Sigmoid colon (tissue), 7 donors: ENCODE measurements at places on chromosomes 2 and 18. TPM values are rescaled to one million over a fixed set of nuclear protein-coding genes. Genes with fewer than 3 reads are reported as not detected.

- H3K4me3 ChIP-seq = no peak overlapping the region
- no peaks in the 10 kb centered on the region for H3K27me3 ChIP-seq
- no peaks in the 10 kb centered on the region for H3K4me1 ChIP-seq
- no peaks in the 10 kb centered on the region for H3K36me3 ChIP-seq
Measured at GRCh38 chr2:4144731-4145130, 441.4 kb downstream of the DCDC2C start.

GRCh38 chr2:216031960-216032689, 18.8 kb upstream of the MREG start:
- no peak overlapping the region for H3K4me3 ChIP-seq
- no peak for DNase-seq
- no peaks in the 10 kb centered on the region for H3K36me3 ChIP-seq
- no peak overlapping the region for H3K27ac ChIP-seq

DNA sequence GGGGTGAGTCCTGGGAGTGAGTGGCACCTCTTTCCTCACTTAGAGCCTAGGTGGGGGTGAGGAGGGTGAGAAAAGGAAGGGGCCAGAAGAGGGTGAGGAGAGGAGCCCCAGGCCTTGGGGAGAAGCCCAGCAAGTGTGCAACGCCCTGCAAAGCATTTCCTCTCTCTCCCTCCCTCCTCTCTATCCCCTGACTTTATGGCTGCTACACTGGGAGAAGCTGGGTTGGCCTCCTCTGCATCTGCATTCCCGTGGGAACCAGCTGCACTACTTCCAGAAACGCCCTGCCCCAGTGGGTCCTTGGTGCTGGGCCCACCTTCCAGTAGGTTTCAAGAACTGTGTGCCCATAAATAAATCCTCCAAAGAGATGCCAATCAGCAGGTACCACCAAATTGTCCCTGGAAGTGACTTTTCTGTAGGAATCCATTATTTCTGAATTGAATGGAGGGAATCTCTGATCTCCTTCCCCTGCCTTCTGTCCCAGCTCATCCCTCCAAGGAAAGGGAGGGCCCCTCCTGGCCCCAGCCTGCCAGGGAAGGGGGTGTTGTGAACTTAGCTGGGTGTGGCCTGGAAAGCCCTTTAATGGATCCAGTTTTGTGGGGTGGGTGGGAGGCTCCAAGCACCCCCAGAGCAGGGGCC, 95.7 kb upstream of the BOD1L2 start:
- H3K27me3 ChIP-seq = peaks cover 3% of the 10 kb centered on the region
- DNase-seq = no peak
- no peak overlapping the region for H3K27ac ChIP-seq
- no peak overlapping the region for H3K4me3 ChIP-seq
- H3K4me1 ChIP-seq = no peaks in the 10 kb centered on the region
- no peaks in the 10 kb centered on the region for H3K36me3 ChIP-seq

GRCh38 chr2:237096911-237097310, 11.2 kb downstream of the COPS8 start:
- no peak overlapping the region for H3K4me3 ChIP-seq
- H3K36me3 ChIP-seq = peaks cover 34% of the 10 kb centered on the region
- peaks cover 26% of the 10 kb centered on the region for H3K4me1 ChIP-seq
- H3K27me3 ChIP-seq = no peaks in the 10 kb centered on the region
- H3K27ac ChIP-seq = no peak overlapping the region
- no peak for DNase-seq

GRCh38 chr18:63154350-63155152, 165.0 kb downstream of the BCL2 start:
- no peaks in the 10 kb centered on the region for H3K36me3 ChIP-seq
- DNase-seq = no peak
- H3K4me3 ChIP-seq = no peak overlapping the region
- no peak overlapping the region for H3K27ac ChIP-seq
- peaks cover 11% of the 10 kb centered on the region for H3K4me1 ChIP-seq

DNA sequence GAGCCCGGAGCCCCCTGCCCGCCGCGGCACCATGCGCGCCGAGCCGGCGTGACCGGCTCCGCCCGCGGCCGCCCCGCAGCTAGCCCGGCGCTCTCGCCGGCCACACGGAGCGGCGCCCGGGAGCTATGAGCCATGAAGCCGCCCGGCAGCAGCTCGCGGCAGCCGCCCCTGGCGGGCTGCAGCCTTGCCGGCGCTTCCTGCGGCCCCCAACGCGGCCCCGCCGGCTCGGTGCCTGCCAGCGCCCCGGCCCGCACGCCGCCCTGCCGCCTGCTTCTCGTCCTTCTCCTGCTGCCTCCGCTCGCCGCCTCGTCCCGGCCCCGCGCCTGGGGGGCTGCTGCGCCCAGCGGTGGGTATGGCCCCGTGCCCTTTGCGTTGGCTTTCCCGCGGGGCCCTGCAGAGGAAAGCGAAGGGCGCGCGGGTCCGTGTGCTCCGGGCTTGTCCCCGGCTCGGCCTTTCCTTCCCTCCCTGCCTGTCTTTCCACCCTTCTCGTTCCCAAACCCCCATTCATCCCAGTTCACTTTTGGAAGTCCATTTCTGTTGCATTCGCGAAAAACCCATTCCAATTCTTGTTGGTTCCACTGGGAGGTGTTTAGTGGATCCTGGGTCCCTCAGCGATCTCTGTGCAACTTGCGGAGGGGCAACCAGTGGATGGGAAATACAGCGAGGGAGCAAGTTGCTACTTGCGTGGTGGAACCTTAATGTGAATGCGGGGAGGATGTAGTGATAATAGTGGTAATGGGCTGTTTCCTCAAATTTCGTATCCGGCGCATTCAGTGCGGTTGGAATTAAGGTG, 599 bp downstream of the ADAM23 start:
- H3K36me3 ChIP-seq = no peaks in the 10 kb centered on the region
- H3K4me3 ChIP-seq = peak overlapping the region; percentile 43
- H3K27ac ChIP-seq = peak overlapping the region; percentile 51

DNA sequence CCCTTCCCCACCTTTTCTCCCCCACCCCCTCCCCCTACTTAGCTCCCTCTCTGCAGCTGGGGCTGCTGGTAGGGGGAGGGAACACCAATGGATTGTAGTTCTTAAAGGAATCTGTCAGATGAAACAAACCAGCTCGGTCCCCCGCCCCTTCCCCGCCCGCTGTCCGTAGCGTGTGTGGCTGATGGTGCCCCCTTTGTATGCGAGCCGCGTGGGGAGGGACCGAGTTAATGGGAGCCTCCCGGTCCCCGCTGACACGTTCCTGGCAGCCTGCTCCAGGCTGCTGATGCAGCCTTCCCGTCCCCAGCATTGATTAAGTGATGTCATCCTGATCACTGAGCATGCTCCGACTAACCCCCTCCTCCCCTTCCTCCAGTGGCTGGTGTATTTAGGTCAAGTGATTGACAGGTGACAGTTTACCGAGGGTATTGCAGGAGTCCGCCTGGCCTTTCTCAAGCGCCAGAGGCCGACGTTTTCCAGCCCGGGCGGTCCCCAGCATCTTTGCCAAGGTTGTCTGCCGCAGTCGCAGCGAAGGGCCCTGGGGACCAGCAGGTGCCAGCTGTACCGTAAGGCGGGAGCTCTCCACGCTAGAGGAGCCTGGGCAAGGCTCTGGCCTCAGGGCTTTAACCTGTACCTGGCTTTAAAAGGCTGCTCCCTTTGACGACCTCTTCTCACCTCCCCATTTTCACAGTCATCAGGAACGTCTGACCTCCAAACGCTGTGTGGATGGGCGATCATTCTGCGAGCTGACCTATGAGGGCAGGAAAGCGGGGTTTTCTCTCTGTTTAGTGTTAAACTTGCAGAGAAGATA, 1.8 kb downstream of the KIF5C start:
- no peaks in the 10 kb centered on the region for H3K36me3 ChIP-seq
- no peak for DNase-seq
- H3K27ac ChIP-seq = no peak overlapping the region
- peak overlapping the region; percentile 43 for H3K4me3 ChIP-seq
- no peaks in the 10 kb centered on the region for H3K4me1 ChIP-seq

DNA sequence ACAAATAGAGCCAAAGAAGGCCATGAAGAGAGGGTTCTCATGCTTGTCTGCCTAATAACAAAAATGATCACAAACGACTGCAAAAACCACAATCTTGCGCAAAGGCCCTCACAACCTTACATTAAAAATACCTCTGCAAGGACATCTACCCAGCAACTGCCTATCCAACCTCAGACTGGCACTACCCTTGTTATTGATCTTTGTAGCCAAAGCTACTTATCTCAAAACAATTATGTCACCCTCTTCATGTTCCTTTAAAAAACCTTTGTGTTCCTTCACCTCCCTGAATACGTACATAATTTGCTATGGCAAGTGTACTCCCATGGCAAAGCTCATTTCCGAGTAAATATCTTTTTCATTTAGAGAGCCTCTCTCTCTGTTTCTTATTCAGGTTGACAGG, 44.1 kb downstream of the TMEM163 start:
- H3K4me1 ChIP-seq = peaks cover 10% of the 10 kb centered on the region
- H3K27me3 ChIP-seq = no peaks in the 10 kb centered on the region
- H3K27ac ChIP-seq = no peak overlapping the region
- no peaks in the 10 kb centered on the region for H3K36me3 ChIP-seq
- no peak overlapping the region for H3K4me3 ChIP-seq
- DNase-seq = no peak

DNA sequence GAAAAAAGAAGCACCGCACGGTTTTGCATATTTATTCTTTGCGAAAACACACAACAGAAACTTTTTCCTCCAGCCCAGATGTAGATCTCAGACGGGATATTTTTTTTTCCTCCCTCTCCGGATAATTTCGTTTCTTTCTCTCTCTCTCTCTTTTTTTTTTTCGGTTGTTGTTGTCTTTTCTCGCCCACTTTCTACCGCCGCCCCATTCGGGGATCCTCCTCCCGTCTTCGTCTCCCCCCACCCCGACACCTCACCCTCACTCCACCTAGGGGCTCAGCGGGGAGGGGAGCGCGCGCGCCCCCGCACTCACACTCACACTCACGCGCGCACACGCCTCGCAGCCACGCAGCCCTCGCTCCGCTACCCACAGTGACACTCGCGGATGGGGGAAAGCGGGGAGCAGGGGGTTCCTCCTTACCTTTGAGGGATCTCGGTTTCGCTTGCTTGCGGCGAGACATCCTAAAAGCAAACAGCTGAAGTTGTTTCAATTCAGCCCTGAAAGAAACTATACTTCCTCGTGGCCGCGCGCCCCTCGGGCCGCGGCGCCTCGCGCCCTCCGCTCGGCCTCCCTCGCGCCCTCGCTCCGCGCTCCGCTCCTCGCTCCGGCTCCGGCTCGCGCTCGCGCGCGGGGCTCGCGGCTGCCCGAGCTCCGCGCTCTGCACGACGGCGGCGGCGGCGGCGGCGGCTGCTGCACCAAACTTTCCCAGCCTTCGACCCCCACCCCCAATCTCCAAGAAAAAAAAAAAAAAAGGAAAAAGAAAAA, 1.3 kb downstream of the ZNF521 start:
- peaks cover 7% of the 10 kb centered on the region for H3K4me1 ChIP-seq
- peak overlapping the region; percentile 77 for H3K4me3 ChIP-seq
- H3K27ac ChIP-seq = peak overlapping the region; percentile 85
- DNase-seq = peak; percentile 78
- no peaks in the 10 kb centered on the region for H3K36me3 ChIP-seq
- no peaks in the 10 kb centered on the region for H3K27me3 ChIP-seq

DNA sequence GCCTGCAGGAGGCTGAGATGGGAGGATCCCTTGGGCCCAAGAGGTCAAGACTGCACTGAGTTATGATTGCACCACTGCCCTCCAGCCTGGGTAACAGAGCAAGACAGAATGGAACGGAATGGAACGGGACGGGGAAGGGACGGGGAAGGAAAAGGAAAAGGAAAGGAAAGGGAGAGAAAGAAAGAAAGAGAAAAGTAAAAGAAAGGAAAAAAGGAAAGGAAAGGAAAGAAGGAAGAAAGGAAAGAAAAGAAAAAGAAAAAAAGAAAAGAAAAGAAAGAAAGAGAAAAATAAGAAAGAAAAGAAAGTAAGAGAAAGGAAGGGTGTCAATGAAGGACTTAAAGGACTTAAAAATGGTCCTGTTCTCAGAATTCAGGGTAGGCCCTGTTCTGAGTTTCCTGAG, 4.3 kb upstream of the SPOPL start:
- no peaks in the 10 kb centered on the region for H3K27me3 ChIP-seq
- no peak overlapping the region for H3K4me3 ChIP-seq
- peaks cover 13% of the 10 kb centered on the region for H3K4me1 ChIP-seq
- peaks cover 4% of the 10 kb centered on the region for H3K36me3 ChIP-seq
- DNase-seq = no peak
- H3K27ac ChIP-seq = no peak overlapping the region

- H3K27me3 ChIP-seq = no peaks in the 10 kb centered on the region
- H3K27ac ChIP-seq = peak overlapping the region; percentile 21
- H3K4me1 ChIP-seq = no peaks in the 10 kb centered on the region
Measured at GRCh38 chr2:207847807-207848544, 78.3 kb upstream of the FZD5 start.

GRCh38 chr2:118291251-118291880, 203.1 kb downstream of the INSIG2 start:
- H3K36me3 ChIP-seq = no peaks in the 10 kb centered on the region
- DNase-seq = no peak
- no peaks in the 10 kb centered on the region for H3K4me1 ChIP-seq
- H3K27ac ChIP-seq = no peak overlapping the region
- H3K27me3 ChIP-seq = no peaks in the 10 kb centered on the region

GRCh38 chr2:128726236-128726635, 407.6 kb upstream of the HS6ST1 start:
- H3K4me3 ChIP-seq = no peak overlapping the region
- H3K36me3 ChIP-seq = no peaks in the 10 kb centered on the region
- no peak overlapping the region for H3K27ac ChIP-seq
- H3K27me3 ChIP-seq = no peaks in the 10 kb centered on the region
- H3K4me1 ChIP-seq = no peaks in the 10 kb centered on the region

GRCh38 chr2:19292007-19292406, 66.4 kb downstream of the OSR1 start:
- H3K4me3 ChIP-seq = no peak overlapping the region
- H3K4me1 ChIP-seq = no peaks in the 10 kb centered on the region

RGPD3 gene
- 0.10 TPM for polyA plus RNA-seq

PPP4R1 gene
- 33.3 TPM for polyA plus RNA-seq

CHRND gene
- polyA plus RNA-seq = not detected

TBR1 gene
- polyA plus RNA-seq = not detected

PDCL3 gene
- 25.8 TPM for polyA plus RNA-seq
